ENCODE measurements at places on chromosomes 6 and 20.
A peak's percentile ranks its signal among the peaks of the same experiment; 100 is the strongest.

DNA sequence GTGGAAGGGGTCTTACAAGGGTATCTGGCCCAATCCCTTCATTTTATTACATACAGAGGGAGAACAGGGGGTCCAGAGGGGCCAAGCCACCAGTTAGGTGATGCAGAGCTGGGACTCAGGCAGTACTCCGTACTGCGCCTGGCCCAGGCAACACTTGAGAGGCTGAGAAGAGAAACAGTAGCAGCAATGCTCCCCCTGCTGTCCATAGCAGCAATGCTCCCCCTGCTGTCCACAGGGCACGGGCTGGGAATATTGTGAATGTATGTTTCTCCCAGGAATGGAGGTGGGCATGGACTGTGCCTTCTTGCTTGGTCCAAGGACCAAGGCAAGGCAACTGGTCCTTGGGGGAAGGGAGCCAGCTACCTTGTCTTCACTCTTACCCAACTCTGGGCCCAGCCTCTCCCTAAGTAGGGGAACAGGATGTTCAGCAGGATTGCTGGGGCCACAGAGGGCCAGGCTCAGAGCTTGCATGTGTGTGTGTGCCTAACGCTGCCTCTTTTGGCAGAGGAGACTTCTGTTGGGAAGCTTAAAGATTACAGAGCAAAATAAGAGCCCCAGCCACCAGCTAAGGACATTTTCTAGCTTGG lies 14.8 kb upstream of the FAM83C start:
- no peak for DNase-seq

- DNase-seq: peak; percentile 53
These were observed 29.2 kb upstream of the EXOC2 start for GRCh38 chr6:722077-722524.

GRCh38 chr6:149888659-149889058 lies 9.3 kb downstream of the RAET1E start:
- no peak for DNase-seq

DNA sequence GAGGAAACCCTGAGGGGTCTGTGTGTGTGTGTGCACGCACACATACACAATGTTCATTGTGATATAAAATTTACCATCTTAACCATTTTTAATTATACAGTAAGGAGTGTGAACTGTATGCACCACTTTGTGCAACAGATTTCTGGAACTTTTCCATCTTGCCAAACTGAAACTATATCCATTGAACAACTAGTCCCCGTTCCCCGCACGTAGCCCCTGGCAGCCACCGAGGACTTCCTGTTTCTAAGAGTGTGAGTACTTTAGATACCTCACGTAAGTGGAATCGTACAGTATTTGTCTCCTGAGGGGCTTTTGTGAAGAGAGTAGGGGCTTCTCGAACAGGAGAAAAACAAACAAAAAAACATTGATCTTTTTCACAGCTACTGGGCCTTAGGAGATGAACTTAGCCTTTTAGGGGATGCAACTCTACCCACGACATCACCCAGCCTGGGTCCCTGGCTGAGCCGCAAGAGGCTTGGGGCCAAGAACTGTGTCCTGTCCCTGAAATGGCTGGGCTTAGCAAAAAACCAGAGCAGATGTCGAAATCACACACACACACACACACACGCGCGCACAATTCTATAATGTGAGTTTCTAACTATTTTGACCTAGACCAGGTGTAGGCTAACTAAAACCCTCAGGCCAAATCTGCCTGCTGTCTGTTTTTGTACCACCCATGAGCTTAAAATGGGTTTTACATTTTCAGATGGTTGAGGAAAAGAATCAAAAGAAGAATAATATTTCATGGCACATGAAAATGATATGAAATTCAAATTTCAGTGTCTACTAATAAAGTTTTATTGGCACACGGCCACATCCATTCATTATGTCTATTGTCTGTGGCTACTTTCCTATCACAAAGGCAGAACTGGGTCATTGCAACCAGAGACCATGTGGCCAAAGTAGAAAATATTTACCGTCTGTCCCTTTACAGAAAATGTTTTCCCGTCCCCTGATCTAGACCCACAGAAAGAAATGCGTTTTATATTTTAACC lies 144.2 kb downstream of the EYA2 start:
- no peak for DNase-seq

- no peak for DNase-seq
These were observed 5.8 kb upstream of the SRPK1 start for GRCh38 chr6:35926509-35927215.

DNA sequence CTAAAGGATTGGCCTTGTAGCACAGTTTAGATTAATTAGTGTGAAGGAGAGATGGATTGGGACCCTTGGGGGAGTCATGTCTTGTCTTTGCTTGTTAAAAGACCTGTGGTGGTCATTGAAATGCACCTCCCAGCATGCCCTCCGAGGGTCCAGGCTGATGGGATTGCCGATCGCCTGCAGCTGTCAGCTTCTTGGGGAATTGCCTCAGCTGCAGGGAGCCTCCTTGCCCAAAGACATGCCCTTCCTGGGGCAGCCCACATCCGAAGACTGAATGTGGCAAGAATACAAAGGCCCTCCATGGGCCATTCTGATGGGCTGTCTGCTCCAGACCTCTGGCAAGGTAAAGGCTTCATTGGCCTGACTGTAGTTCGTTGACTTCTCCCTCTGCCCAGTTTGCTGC lies 150.7 kb downstream of the FARS2 start:
- DNase-seq: no peak

Data from CD8-positive, alpha-beta memory T cell (primary cell).